ENCODE measurements at places on chromosomes 6 and 20.

- no peak overlapping the region for H3K27ac ChIP-seq
- H3K4me3 ChIP-seq: no peak overlapping the region
- H3K27me3 ChIP-seq: no peaks in the 10 kb centered on the region
- H3K36me3 ChIP-seq: no peaks in the 10 kb centered on the region
- peaks cover 8% of the 10 kb centered on the region for H3K4me1 ChIP-seq
- peak; percentile 37 for DNase-seq
Measured at GRCh38 chr6:5150551-5151075, 65.5 kb downstream of the PPP1R3G start.

GRCh38 chr6:131387562-131388447, 185.2 kb upstream of the ARG1 start:
- no peaks in the 10 kb centered on the region for H3K36me3 ChIP-seq
- no peaks in the 10 kb centered on the region for H3K27me3 ChIP-seq
- no peak overlapping the region for H3K27ac ChIP-seq

- no peaks in the 10 kb centered on the region for H3K4me1 ChIP-seq
- no peaks in the 10 kb centered on the region for H3K36me3 ChIP-seq
- no peak for DNase-seq
- no peaks in the 10 kb centered on the region for H3K27me3 ChIP-seq
- H3K4me3 ChIP-seq: no peak overlapping the region
Measured at GRCh38 chr6:23875006-23875405, 251.0 kb upstream of the NRSN1 start.

- no peaks in the 10 kb centered on the region for H3K36me3 ChIP-seq
- H3K27me3 ChIP-seq: no peaks in the 10 kb centered on the region
- no peak for DNase-seq
- no peak overlapping the region for H3K4me3 ChIP-seq
Measured at GRCh38 chr6:11366183-11366933, 133.9 kb upstream of the NEDD9 start.

DNA sequence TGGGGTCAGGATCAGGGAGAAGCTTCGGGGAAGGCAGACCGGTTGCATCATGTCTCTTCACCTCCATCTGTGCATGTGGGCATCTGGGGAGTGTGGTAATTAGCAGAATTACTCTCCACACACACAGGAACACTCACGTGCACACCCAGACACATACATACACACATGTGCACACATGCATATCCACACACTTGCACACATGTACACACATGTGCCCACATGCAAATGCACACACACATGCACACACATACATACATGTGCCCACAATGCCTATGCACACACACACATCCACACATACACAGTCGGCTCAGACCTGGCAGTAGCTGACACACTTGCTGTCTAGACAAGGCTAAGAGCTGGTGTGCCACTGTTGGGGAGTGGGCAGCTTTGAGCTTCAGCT, 212.3 kb upstream of the PMEPA1 start:
- H3K27me3 ChIP-seq: no peaks in the 10 kb centered on the region
- no peaks in the 10 kb centered on the region for H3K4me1 ChIP-seq
- H3K27ac ChIP-seq: no peak overlapping the region
- no peaks in the 10 kb centered on the region for H3K36me3 ChIP-seq
- no peak for DNase-seq

DNA sequence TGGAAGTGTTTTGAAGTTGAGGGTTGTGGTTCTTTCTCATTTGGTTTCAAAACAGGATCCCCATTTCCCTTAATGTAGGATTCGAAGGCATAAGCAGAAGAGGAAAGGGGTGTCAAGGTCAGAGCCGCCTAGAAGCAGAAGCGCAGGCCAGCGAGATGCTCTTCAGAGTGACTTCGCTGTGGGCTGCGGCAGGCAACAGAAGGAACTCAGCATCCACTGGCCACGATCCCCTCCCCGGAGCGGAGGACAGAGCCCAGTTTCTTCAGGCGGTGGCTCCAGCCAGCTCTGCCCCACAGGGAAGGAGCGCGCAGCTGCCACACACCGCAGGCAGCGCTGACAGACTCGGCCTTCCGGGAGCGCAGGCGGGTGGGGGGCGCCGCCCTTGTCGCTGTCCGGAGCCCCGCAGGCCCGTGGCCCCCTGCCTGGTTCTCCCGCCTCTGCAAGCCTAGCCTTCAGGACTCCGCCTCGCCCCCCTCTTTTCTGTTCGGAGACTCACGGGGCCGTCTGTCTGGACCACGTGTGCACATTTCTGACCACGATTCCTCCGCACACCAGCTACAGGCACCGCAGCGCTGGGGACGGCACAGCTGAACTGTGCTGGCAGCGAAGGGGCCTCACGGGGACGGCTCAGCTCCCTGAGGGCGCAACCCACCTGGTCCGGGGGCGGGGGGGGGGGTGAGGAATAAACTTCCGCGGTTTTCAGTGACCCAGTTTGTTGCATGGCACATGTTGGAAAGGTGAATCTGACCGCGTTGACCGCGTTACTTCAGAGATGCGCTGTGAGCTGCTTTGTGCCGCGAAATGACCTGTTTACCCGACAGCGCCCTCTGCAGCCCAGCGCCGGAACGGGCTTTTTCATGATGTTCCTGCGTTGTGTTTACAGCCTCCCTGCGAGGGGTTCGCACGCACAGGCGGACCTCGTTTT, 26.1 kb downstream of the TTLL2 start:
- H3K27me3 ChIP-seq: no peaks in the 10 kb centered on the region
- no peaks in the 10 kb centered on the region for H3K36me3 ChIP-seq
- H3K4me1 ChIP-seq: peaks cover 28% of the 10 kb centered on the region
- H3K4me3 ChIP-seq: peak overlapping the region; percentile 56
- H3K27ac ChIP-seq: no peak overlapping the region

- H3K36me3 ChIP-seq: peaks cover 7% of the 10 kb centered on the region
- DNase-seq: no peak
- H3K4me3 ChIP-seq: no peak overlapping the region
Measured at GRCh38 chr6:111307275-111307858, 175.7 kb downstream of the REV3L start.

DNA sequence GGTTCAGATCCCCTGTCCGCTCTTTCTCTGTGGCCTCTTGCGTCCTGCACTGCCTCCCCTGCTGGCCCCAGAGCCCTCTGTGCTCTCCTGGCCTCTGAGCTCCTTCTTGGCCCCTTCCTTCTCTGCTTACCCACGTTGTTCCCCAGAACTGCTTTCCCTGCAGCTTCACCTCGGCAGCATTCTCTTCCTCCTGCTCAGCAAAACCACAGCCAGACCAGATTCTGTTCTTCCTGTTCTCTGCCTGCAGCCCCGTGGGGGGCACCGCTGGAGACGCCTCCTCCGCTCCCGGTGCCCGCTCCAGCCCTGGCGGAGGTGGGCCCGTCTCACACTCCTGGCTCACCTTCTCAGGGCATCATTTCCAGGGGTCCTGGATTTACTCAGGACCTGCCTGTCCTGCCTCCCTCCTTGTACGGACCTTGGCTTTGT, 59.7 kb downstream of the TCP11 start:
- H3K27ac ChIP-seq: peak overlapping the region; percentile 57
- DNase-seq: no peak
- peaks cover 16% of the 10 kb centered on the region for H3K4me1 ChIP-seq
- H3K36me3 ChIP-seq: peaks cover 65% of the 10 kb centered on the region

GRCh38 chr6:21754891-21755290, 161.3 kb downstream of the SOX4 start:
- no peak for DNase-seq
- no peak overlapping the region for H3K4me3 ChIP-seq
- H3K27ac ChIP-seq: no peak overlapping the region
- no peaks in the 10 kb centered on the region for H3K27me3 ChIP-seq
- H3K4me1 ChIP-seq: no peaks in the 10 kb centered on the region

GRCh38 chr6:138275976-138276375, 57.7 kb upstream of the PBOV1 start:
- no peak overlapping the region for H3K27ac ChIP-seq
- H3K4me3 ChIP-seq: no peak overlapping the region
- DNase-seq: no peak

GRCh38 chr20:41616228-41616627, 1.9 kb downstream of the CHD6 start:
- H3K27me3 ChIP-seq: no peaks in the 10 kb centered on the region
- no peaks in the 10 kb centered on the region for H3K36me3 ChIP-seq
- no peak overlapping the region for H3K4me3 ChIP-seq
- no peak overlapping the region for H3K27ac ChIP-seq
- no peak for DNase-seq
